ENCODE measurements at places on chromosomes 3 and 15. TPM values are rescaled to one million over a fixed set of nuclear protein-coding genes. Genes with fewer than 3 reads are reported as not detected.

DNA sequence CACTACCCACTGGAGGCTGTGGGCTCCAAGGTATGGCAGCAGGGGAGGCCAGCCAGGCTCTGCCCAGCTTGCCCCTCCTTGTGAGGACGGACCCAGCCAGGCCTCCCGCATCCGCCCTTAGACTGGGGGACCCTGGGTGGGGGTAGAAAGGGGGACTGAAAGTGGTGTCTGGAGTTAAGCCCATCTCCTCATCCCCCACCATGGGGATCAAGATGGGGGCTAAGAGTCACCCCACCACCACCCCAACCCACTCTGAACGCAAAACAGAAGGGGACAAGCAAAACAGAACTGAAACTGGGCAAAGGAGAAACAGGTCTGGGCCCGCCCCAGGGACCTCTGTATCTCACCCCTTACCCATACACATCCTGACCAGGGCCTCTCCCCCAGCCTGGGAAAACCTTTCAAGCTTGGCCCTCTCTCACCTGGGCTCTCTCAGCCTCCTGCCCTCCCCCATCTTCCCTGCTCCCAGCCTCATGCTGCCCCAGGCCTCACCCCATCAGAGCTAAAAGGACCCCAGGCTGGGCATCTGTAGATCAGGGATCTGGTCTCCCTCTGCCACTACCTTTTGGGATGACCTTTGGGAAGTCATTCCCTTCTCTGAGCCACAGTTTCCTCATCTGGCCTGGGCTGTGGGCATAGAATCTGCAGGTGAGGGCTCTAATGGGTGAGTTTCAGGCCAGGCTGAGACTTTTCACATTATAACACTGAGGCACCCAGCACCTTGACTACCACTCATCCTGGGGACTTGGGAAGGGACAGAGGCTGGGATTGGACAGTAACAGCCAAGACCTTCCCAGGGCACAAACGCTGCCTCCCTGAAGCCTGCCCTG, 30.0 kb upstream of the CYP11A1 start:
- peak; percentile 46 for DNase-seq

Gene CCR4
- 0.08 TPM for total RNA-seq

DNA sequence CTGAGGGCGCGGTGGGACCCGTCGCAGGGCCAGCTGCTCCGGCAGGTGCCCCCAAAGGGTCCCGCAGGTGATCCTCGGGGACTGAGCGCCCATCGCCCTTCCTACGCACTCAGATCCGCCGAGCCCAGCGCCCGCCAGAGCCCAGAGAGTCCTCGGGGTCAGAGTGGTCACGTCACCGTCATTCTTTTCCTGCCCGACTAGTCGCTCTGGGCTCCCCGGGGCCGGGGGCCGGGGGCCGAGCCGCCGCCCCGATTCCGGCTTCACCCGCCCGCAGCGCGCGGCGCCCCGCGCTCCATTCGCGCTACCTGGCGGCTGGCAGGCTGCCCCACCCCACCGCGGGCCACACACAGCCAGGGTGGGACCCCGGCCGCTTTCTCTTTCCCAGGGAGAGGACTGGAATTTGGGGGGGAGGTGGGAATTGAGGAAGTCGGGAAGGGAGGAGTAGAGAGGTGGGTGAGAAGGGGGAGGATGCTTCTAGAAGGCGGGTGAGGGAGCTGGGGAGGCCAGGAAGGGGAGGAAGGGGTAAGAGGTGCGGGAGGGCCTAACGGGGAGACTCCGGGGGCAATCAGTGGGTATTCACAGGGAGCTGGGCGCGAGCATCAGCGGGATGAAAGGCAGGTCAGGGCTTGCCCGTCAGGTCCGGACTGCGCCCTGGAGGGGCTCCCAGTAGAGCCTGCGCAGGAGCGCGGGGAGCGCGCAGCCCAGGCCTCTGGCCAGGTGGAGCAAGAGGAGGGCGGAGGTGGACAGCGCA, 36.1 kb upstream of the EPHB3 start:
- peak; percentile 65 for DNase-seq

GRCh38 chr3:100761211-100761942, 52.1 kb downstream of the TFG start:
- DNase-seq: no peak

DNA sequence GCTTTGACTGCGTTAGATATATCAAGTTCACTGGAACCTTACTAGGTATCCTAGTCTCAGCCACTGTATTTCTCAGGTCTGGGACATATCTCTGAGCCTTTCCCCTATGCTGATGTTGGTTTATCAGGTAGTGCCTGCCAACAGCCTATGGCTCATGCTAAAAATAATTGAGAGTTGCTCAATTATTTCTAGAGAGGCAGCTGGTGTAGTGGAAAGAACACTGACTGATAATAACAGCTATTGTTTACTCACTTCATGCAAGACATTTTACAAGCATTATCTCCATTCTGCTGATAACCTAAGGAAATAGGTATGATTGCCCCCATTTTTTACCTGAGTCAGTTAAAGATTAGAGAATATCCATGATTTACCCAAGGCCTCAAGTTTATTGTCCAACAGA, 231.4 kb downstream of the LRRN1 start:
- no peak for DNase-seq

- no peak for DNase-seq
These were observed 50.8 kb downstream of the GXYLT2 start for GRCh38 chr3:72938471-72939265.

DNA sequence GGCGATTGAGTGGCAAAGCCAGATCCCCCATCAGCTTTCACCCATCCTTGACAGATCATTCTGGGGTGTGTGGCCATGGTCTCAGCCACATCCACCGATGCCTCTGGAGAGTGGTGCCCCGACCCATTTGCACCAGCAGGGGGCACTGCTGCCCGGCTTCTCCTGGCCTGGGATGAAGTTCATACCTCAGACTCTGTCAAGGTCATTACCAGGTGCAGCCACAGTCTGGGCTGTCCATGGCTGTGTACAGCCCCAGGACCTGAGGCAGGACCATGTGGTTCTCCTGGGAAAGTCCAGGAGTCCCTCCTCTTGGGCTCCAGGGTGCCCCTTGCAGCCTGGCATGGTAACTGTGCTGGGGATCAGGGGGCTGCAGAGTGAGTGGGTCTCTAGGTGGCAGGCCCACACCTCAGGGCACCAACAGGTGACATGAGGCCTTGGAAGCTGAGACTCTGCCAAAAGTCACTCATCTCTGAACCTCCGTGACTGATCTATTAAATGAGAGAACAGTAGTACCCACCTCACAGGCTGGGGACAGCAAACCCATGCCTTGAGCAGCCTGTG, 67.2 kb downstream of the CACNA2D2 start:
- no peak for DNase-seq

DNA sequence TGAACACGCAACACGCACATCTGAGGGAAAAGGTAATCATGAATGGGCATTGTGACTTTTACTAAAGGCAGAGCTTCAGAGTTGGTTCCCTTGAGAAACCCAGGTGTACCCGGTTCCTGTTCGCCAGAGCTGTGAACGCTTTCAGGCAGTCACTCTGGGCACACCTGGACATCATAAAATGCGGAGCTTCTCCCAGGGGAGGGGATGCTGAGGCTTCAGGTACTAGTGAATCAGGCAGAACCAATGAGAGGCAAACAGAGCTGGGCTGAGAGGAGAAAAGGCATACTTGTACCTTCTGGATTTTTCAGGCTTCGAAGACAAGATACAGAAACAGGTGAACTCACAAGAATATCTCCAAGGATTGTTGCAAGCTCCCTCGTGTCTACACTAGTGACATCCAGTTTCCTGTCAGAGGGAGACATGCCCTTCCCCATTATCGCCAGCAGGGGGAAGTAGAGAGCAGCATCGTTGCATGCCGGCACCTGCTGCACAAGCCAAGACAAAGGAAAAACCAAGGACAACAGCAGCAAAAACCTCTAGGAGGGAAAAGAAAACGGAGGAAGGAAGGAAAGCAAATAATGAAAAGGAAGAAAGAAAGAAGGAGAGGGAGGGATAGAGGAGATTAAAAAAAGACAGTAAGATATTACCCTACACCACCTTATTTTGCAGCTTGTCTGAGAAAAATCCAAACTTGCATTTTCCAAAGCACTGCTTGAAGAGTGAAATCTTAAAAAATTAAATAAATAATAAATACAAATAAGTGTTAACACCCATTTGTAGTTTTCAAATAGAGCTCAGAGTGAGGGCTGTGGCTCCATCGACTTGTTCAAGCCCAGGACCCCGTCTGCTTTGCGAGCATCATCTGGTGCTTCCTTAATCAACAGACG, 2.0 kb downstream of the AHSG start:
- peak; percentile 80 for DNase-seq

- no peak for DNase-seq
These were observed 43.8 kb downstream of the WWTR1 start for GRCh38 chr3:149613988-149614387.

GRCh38 chr3:188824566-188824965, 347.2 kb upstream of the TPRG1 start:
- no peak for DNase-seq

DNA sequence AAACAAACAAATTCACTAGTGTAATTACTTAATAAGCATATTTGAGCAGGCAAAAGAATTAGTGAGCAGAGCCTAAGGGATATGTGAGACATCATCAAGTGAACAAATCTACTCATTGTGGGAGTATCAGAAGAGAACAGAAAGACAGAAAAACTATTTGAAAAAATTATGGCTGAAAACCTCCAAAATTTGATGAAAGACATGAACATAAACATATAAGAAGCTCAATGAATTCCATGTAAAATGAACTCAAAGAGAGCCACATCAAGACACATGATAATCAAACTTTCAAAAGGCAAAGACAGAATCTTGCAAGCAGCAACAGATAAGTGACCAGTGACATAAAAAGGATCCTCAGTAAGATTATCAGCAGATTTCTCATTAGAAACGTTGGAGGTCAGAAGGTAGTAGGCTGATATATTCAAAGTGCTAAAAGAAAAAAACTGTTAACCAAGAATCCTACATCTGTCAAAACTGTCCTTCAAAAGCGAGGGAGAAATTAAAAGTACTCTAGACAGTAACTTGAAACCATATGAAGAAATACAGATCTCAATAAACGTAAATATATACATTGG, 83.0 kb upstream of the UBP1 start:
- DNase-seq: no peak

GRCh38 chr3:86245360-86245759, 745.6 kb downstream of the VGLL3 start:
- no peak for DNase-seq

Gene GOLGA6L4
- 0.57 TPM for total RNA-seq

- no peak for DNase-seq
These were observed 168.2 kb upstream of the ROBO2 start for GRCh38 chr3:76871655-76872054.

Gene ZNF619
- total RNA-seq: 3.9 TPM

- DNase-seq: no peak
These were observed 572.6 kb downstream of the FOXP1 start for GRCh38 chr3:71010726-71011455.

Gene HACD2
- total RNA-seq: 12.1 TPM

Gene CGNL1
- 10.0 TPM for total RNA-seq

DNA sequence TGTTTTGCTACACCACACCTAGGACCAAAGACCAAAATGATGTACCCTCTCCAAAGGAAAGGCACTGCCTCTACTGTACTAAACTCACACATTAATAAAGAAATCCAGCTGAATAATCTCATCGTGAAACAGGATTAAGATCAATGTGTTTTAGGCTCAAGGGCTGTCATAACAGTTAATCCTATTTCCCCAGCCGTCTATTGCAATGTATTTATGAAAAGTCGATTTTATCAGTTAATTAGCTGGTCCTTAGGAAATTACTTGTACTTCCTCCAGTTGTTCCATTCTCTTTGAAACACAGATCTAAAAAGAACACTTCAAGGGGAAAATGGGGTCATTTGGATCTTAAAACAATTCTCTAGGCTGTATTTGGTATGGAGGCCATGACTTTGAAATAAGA, 8.5 kb downstream of the ETV5 start:
- no peak for DNase-seq

- no peak for DNase-seq
These were observed 68.9 kb downstream of the MYH15 start for GRCh38 chr3:108441518-108441917.

Gene TRH
- not detected for total RNA-seq

GRCh38 chr3:8984526-8984925, 21.3 kb upstream of the RAD18 start:
- no peak for DNase-seq

GRCh38 chr15:60649845-60650548, 171.1 kb upstream of the ICE2 start:
- DNase-seq: no peak

DNA sequence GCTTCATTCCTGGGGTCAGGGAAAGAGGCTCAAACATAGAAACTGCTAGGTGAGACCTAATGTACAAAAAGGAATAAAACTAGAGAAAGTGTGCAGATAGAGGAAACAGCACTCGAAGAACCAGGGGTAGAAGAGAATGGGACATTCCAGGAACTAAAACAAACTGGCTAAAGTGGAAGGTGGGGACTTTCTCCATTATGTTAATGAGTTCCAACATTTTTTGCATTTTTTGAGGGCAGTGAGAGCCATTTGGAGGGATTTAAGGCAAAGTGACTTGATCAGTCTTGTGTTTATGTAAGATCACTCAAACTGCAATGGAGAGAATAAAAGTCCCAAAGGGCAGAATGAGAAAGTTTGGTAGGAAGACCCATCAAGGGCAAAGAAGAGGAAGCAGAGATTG, 20.6 kb upstream of the SLC4A7 start:
- DNase-seq: no peak

GRCh38 chr3:129723558-129724324, 117.3 kb upstream of the PLXND1 start:
- DNase-seq: no peak

- DNase-seq: no peak
These were observed 12.9 kb downstream of the SNAPC5 start for GRCh38 chr15:66484539-66485112.

Gene PXK
- 13.3 TPM for total RNA-seq

DNA sequence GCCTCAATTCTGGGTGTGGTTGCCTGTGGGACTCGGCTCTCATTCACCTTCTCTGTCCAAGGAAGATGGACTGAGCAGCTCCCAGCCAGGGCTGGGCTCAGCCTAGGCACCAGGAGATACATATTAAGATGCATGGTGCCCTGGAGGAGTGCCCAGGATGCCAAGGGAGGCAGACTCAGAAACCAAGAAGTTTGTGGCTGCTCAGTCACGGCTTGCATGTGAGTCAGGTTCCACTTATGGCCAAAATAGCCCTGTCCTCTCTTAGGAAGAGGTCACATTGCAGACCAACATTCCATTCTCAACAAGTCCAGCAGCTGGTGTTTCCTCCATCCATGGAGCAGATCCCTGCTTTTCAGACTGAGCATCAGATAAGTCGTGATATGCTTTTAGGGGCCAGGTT, 21.8 kb downstream of the CDCP1 start:
- DNase-seq: no peak

- peak; percentile 73 for DNase-seq
These were observed 755 bp downstream of the PDE8A start for GRCh38 chr15:84982301-84982920.

All from Right ventricle myocardium inferior (tissue), 1 donor.